ENCODE measurements at places on chromosomes 3 and 15. TPM values are rescaled to one million over a fixed set of nuclear protein-coding genes. Genes with fewer than 3 reads are reported as not detected.

RFT1 gene
- total RNA-seq: 28.7 TPM

UBE2E1 gene
- 101 TPM for total RNA-seq

NANOGP8 gene
- not detected for total RNA-seq

PLSCR5 gene
- total RNA-seq: not detected

CLEC3B gene
- not detected for total RNA-seq
